Activated B cell treated with CpG ODN at 0.5 μM for 24 hours (primary cell): ENCODE measurements at places on chromosomes 12 and 14. TPM values are rescaled to one million over a fixed set of nuclear protein-coding genes. Genes with fewer than 3 reads are reported as not detected.

Gene CCDC91
- 43.6 and 46.3 TPM in 2 replicates for total RNA-seq

Gene HOXC6
- not detected in 2 replicates for total RNA-seq

Gene TBX3
- total RNA-seq = not detected in 2 replicates

Gene HEATR5A
- total RNA-seq = 11.1 and 13.2 TPM in 2 replicates

DNA sequence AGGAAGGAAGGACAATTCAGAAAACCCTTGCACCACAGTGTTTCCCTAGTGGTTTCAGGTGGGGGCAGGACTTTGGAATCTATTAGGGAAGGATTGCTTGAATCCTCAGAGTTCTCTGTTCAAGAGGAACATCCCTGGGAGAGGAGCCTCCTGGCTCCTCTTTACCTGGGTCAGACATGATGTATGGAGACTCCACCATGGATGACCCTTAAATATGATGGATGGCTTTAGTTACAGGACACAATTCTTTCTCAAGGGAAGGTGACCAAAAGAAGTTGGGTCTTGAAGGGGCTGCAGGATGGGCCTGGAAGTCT is 396.6 kb downstream of the NRXN3 start:
- DNase-seq = no peak
- H3K27me3 ChIP-seq = no peaks in the 10 kb centered on the region
- no peaks in the 10 kb centered on the region for H3K4me1 ChIP-seq
- no peak overlapping the region for H3K4me3 ChIP-seq

DNA sequence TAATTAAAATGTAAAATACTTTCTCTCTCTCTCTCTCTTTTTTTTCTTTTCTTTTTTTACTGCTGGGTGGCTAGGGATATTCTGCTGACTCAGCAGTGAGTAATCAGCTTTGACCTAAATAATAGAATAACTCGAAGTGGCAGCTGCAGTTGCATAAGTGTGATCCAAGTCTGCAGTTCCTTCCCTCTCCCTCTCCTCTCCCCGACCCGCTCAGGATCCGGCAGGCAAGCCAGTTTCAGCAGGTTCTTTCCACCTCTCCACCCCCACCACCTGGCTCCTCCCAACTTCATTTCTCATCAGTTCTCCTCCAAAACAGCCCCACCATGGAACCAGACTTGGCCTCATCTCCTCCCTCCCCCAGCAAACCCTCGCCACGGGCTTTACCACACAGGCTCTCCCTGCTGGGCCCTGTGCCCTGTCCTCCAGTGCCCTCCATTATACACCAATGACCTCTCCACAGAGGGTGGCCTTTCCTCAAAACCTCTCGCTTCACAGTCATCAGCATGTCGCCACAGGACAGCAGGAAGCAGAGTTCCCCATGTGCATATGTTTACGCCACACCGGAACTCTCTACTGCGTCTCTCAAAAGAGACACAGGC is 22.4 kb downstream of the SLC7A8 start:
- no peak overlapping the region for H3K4me3 ChIP-seq
- peaks cover 10% of the 10 kb centered on the region for H3K27me3 ChIP-seq
- no peaks in the 10 kb centered on the region for H3K4me1 ChIP-seq
- no peak overlapping the region for H3K27ac ChIP-seq

DNA sequence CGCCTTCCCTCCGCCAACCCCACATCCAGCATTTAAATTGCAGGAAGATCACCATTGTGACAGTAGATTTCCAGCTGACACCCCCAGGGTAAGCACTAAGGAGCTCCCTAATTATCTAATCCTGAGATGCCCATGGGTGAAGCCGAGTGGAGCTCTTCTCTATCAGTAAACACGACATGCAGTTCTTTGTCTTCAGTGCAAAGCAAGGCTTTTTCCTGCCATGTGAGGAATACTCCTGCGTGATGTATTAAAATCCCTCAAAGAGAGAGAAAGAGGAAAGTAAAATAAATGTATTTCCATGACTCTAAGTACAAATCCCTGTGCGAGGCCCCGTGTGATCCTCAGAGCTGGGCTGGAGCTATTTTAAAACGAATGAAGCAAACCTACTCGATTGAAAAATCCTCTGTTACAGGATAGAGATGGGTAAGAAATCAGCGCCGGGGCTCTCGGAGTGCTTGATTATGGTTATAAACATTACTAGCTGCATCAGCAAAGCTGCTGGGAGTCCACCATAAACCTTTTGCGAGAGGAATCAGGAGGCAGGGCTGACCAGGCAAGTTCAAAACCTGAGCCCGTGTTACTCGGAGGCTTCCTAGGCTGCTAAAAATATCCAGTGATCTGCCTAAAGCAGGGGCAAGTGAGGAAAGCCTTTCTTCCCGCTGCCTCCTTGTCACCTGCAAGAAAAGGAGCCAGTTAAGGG is 61.5 kb downstream of the MAP1LC3B2 start:
- DNase-seq = no peak
- no peaks in the 10 kb centered on the region for H3K36me3 ChIP-seq
- H3K4me1 ChIP-seq = no peaks in the 10 kb centered on the region
- H3K27ac ChIP-seq = no peak overlapping the region

GRCh38 chr14:61147381-61147821 is 133.7 kb downstream of the TMEM30B start:
- no peak overlapping the region for H3K4me3 ChIP-seq
- H3K27ac ChIP-seq = no peak overlapping the region
- no peak for DNase-seq
- no peaks in the 10 kb centered on the region for H3K36me3 ChIP-seq
- H3K4me1 ChIP-seq = no peaks in the 10 kb centered on the region

- H3K27me3 ChIP-seq = no peaks in the 10 kb centered on the region
- no peak overlapping the region for H3K27ac ChIP-seq
- peaks cover 71% of the 10 kb centered on the region for H3K4me1 ChIP-seq
- H3K36me3 ChIP-seq = peaks cover 73% of the 10 kb centered on the region
- H3K4me3 ChIP-seq = no peak overlapping the region
- no peak for DNase-seq
Measured at GRCh38 chr12:62291864-62292760, 31.9 kb downstream of the USP15 start.

GRCh38 chr14:21347201-21347600 is 36.6 kb downstream of the SUPT16H start:
- peaks cover 13% of the 10 kb centered on the region for H3K4me1 ChIP-seq
- H3K27ac ChIP-seq = no peak overlapping the region
- H3K27me3 ChIP-seq = no peaks in the 10 kb centered on the region
- H3K36me3 ChIP-seq = peaks cover 18% of the 10 kb centered on the region
- no peak for DNase-seq

- DNase-seq = no peak
- no peaks in the 10 kb centered on the region for H3K4me1 ChIP-seq
- H3K27ac ChIP-seq = no peak overlapping the region
- H3K27me3 ChIP-seq = no peaks in the 10 kb centered on the region
- no peaks in the 10 kb centered on the region for H3K36me3 ChIP-seq
Measured at GRCh38 chr12:80979251-80979650, 41.5 kb upstream of the LIN7A start.

DNA sequence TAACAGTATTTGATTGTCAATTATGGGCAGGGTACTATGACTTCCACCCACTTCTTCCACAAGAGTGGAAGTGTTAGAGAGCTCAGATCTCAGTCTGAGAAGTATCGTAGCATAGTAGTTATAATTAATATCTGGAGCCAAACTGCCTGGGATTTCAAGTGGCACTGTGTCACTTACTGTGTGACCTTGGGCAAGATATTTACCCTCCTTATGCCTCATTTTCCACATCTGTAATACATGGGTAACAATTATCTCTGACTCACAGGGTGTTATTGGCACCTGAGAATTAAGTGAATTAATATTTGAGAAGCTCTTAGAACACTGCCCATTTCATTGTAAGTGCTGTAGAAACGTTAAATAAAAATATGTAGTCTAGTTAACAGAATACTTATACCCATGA is 11.5 kb downstream of the RAB21 start:
- H3K27me3 ChIP-seq = no peaks in the 10 kb centered on the region
- peaks cover 60% of the 10 kb centered on the region for H3K4me1 ChIP-seq
- H3K4me3 ChIP-seq = no peak overlapping the region
- DNase-seq = no peak
- H3K27ac ChIP-seq = no peak overlapping the region

DNA sequence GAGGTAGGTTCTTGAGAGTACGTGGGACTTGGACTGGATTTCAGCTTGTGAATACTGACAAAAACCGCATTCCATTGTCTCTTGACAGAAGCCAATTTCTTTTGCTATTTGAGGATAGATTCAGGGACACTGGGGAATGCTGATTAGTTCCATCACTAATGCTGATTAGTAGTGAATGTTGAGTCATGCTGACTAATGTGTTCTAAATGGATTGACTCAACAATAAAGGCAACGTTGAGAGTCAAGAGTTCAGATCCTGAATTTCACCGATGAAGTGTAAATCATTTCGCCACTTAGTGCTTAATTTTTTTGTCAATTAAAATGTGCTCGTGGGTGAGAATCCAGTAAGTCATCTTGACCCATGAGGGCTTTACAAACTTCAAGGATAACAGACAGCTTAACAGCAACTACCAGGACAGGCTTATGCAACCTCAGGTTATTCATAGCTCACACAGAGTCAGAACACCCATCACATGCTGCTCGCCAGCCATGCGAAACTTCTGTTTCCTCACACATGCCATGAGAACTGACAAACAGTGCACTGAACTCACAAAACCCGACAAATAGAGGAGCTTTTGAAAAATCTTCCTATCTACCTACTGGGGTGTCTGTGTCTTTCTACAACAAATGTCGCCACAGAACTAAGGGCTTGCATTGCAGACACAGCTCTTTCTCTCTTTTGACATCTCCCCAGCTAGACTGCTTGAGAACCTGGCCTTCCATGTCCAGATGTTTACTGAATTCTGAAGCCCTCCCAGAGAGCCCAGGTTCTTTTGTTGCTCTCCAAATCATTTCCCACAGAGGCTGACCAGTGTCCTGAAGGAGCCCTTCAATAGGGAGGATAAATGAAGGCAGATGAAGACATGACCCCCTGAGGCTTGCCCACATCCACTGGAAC is 316.4 kb downstream of the ZFP36L1 start:
- peak; percentile 40 for DNase-seq
- peaks cover 89% of the 10 kb centered on the region for H3K4me1 ChIP-seq
- H3K36me3 ChIP-seq = no peaks in the 10 kb centered on the region
- peak overlapping the region; percentile 62 for H3K4me3 ChIP-seq
- H3K27ac ChIP-seq = peak overlapping the region; percentile 99

DNA sequence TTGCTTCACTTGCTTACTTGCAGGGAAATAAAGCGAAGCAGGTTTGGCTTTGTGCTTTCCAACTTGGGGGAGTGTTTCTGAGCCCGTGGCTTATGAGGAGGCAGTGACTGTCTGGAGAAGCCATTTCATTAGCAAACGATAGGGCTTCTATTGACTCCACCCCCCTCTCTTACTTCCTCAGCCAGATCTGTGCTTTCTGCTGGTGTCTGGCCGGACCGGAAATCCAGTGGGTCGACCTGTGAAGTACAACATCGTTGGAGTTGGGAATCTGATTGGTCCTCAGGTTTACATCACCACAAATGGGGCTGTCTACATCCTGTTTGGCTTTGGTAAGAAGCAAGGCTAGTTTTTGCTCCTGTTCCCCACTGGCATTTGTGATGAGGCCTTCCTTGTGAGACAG is 22.3 kb downstream of the FAM234B start:
- no peak overlapping the region for H3K27ac ChIP-seq
- no peak for DNase-seq
- no peak overlapping the region for H3K4me3 ChIP-seq
- no peaks in the 10 kb centered on the region for H3K4me1 ChIP-seq

DNA sequence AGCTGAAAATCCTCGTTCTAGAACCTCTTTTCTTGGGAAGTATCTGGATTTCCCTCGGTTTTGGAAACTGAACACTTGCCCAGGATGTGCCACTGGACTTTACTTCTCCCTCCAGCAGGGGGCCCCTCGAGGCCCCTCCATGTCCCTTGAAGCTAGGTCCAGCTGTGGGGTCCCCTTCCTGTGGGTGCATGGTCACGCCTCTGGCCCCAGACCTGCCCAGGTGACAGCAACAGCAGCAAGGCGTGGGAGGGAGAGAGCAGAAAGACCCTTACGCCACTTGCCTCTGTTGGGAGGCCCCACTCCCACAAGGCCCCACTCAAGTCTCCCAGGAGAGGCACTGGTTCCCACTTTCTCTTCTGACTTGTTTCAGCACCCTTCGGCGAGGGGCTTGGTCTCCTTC is 3.1 kb downstream of the SLC25A29 start:
- peaks cover 30% of the 10 kb centered on the region for H3K4me1 ChIP-seq
- H3K27me3 ChIP-seq = no peaks in the 10 kb centered on the region
- H3K4me3 ChIP-seq = no peak overlapping the region
- no peak for DNase-seq
